ENCODE measurements at places on chromosomes 6 and 20. TPM values are rescaled to one million over a fixed set of nuclear protein-coding genes. Genes with fewer than 3 reads are reported as not detected.

- no peak for DNase-seq
- no peaks in the 10 kb centered on the region for H3K27me3 ChIP-seq
- no peak overlapping the region for H3K4me3 ChIP-seq
- no peak overlapping the region for H3K27ac ChIP-seq
- peaks cover 23% of the 10 kb centered on the region for H3K36me3 ChIP-seq
- peaks cover 11% of the 10 kb centered on the region for H3K4me1 ChIP-seq
Observed at GRCh38 chr6:89706121-89706520, 67.6 kb upstream of the LYRM2 start.

DNA sequence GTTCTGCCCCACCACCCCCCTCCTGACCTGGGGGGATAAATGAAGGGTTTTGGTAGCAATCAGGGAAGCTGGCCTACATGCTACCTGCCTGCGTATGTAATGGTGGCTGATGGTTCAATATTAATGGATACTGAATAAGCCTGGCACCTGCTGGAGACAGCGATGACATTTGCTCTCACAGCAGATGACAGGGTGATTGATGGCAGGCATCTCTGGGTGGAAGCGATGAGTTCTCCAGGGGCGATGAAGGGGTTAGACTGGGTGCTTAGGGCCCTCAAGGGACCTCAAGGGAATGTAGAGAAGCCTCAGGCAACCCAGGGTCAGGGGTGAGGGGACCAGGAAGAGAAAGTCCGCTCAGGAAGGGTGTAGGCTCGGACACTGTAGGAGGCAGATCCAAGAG lies 107.7 kb upstream of the MLN start:
- H3K4me3 ChIP-seq = no peak overlapping the region

TRIM40 gene
- total RNA-seq = not detected

FAM83D gene
- 12.6 TPM for total RNA-seq

DNA sequence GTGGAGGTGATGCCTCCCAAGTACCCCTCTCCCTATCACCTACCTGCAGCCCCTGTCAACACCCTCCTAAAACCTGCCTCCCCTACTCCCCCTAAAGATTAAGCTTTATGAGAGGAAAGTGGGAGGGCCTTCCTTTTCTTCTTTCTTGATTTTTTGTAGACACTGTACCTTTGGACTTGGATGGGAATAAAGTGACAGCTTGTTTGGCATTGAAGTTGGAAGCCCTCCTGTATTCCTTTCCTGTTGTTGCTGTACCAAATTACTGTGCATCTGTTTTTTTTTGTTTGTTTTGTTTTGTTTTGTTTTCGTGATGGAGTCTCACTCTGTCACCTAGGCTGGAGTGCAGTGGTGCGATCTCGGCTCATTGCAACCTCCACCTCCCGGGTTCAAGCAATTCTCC lies 99.3 kb upstream of the NFATC2 start:
- H3K4me1 ChIP-seq = no peaks in the 10 kb centered on the region
- H3K27ac ChIP-seq = peak overlapping the region; percentile 87
- no peaks in the 10 kb centered on the region for H3K27me3 ChIP-seq
- peaks cover 11% of the 10 kb centered on the region for H3K36me3 ChIP-seq
- no peak for DNase-seq

- no peak for DNase-seq
- H3K4me3 ChIP-seq = no peak overlapping the region
- H3K36me3 ChIP-seq = no peaks in the 10 kb centered on the region
- H3K4me1 ChIP-seq = no peaks in the 10 kb centered on the region
Observed at GRCh38 chr6:722608-723007, 29.7 kb upstream of the EXOC2 start.

FAM162B gene
- 2.5 TPM for total RNA-seq

DNA sequence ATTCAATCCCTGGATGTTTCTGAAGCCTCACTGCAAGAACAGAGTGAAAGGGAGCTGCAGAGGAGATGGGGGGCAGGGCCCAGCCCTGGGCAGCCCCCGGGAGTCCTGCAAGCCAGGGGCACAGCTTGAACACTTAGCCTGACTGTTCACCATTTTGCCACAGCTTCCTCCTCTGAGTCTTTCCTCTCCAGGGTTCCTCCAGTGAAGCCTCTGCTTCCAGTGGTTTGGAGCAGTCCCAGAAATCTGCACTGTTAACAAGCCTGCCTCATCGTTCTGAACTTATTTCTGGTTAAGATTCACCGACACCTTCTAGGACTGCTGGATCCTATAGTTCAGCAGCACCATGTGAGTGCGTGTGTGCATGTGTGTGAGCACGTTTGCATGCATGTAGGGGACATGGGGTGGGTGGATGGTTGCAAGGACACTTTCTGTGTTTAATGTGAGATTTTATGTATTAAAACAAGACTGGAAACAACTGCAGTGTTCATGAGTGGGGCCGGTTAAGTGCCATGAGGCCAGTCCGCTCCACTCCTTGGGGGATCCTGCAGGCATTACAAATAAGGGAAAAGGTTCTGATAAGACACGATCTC lies 24.6 kb downstream of the CEBPB start:
- H3K36me3 ChIP-seq = no peaks in the 10 kb centered on the region
- H3K4me1 ChIP-seq = peaks cover 36% of the 10 kb centered on the region
- H3K4me3 ChIP-seq = peak overlapping the region; percentile 2
- H3K27me3 ChIP-seq = no peaks in the 10 kb centered on the region
- H3K27ac ChIP-seq = peak overlapping the region; percentile 90

- peak; percentile 46 for DNase-seq
- H3K4me3 ChIP-seq = no peak overlapping the region
- peaks cover 1% of the 10 kb centered on the region for H3K36me3 ChIP-seq
- peaks cover 12% of the 10 kb centered on the region for H3K4me1 ChIP-seq
Observed at GRCh38 chr20:44733341-44734069, 12.2 kb upstream of the KCNK15 start.

DNA sequence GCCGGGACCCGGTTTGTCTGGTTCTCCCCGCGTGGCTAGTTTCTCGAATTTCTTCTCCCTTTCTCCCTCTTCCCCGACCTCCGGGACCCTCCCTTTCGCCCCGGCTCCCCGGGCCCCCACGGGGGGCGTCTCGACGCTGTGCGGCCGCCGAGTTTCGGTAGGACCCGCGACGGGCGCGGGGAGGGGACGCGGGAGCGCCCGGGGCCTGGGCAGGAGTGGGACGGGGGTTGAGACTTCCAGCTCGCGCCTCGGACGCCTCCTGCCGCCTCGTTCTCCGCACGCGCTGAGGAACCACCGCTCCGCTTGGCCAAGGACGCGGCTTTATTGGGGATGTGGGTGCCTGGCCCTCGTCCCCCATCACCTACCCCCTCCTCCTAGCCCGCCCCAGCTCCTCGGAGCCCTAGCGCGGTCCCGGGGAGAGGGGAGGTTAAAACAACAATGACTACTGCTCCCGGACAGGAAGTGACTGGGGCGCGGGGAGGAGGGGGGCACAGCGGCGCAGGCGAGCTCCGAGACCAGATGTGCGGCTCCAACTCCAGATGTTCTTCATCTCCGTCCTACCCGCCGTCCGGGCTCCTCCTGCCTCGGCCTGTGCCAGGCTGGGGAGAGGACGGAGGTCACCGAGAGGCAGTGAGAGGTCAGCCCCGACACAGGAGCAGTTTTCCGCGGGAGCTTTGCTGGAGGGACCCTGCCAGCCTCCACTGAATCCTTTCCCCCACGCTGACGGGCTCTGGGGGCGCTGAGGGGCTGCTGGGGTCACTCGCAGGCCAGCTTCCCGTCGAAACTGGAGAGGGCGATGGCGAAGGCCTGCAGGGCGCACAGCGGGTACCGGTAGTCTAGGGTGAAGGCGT lies 917 bp upstream of the TEAD3 start:
- peak; percentile 29 for DNase-seq
- H3K4me1 ChIP-seq = peaks cover 26% of the 10 kb centered on the region
- H3K4me3 ChIP-seq = peak overlapping the region; percentile 75
- H3K27me3 ChIP-seq = peaks cover 24% of the 10 kb centered on the region
- H3K27ac ChIP-seq = peak overlapping the region; percentile 93
- no peaks in the 10 kb centered on the region for H3K36me3 ChIP-seq

DNA sequence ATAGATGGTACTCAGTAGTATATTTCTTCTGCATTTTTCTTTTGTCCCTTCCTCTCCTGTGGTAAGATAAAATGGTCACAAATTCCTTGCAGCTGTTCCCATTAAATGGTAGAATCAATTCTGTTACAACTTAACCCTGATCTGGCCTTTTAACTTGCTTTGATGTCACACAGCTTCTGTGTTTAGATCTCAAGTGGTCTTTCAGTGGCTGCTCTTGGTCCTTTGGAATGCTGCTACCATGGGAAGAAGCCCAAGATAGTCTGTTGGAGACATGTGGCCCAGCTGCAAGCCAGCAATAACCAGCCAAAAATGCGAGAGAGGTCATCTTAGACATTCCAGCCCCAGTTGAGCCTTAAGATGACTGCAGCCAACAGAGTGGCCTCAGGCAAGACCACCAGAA lies 429.7 kb downstream of the KIF16B start:
- no peak for DNase-seq
- H3K4me3 ChIP-seq = no peak overlapping the region
- no peaks in the 10 kb centered on the region for H3K4me1 ChIP-seq

DNA sequence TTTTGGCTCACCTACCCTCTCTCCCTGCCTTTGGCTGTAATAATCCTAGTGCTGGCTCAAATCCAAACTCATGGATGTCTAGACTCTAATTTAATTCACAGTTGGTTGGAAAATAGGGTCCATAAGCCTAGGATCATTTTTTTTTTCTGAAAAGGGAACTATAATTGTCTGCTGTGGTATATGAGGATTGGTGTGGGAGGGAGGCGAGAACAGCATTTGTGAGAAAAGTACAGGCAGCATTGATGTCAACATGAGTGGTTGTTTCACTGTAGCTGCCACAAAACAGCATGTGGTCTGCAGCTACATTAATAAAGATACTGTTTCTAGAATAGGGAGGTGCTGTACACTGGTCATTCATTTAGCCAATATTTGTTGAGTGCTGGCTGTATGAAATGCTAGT lies 18.6 kb upstream of the POLR1H start:
- H3K4me3 ChIP-seq = no peak overlapping the region
- H3K27me3 ChIP-seq = no peaks in the 10 kb centered on the region
- H3K36me3 ChIP-seq = no peaks in the 10 kb centered on the region
- no peak for DNase-seq
- H3K27ac ChIP-seq = no peak overlapping the region

MCHR2 gene
- total RNA-seq = not detected

- H3K36me3 ChIP-seq = peaks cover 3% of the 10 kb centered on the region
- H3K4me1 ChIP-seq = peaks cover 46% of the 10 kb centered on the region
- no peak overlapping the region for H3K27ac ChIP-seq
- H3K27me3 ChIP-seq = no peaks in the 10 kb centered on the region
- no peak overlapping the region for H3K4me3 ChIP-seq
Observed at GRCh38 chr20:10553326-10553984, 118.3 kb downstream of the SLX4IP start.

DNA sequence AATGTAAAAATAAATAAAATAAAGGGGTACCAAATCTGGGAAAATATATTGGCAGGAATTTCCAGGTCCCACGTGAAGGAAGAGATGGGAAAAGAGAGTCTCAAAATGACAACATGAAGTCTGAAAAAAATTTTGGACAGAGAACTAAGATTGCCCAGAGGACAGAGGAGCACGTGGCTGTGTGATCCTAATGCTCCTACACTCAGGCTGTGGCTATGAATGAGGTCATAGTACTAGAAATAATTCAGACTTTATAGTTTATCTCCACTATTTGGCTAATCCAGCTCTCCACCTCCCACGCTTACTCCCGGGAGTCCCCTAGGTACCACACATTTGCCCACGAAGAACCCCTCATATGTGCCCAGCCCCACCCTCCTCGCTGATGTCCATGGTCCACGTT lies 42.8 kb upstream of the STMND1 start:
- no peak overlapping the region for H3K4me3 ChIP-seq
- peaks cover 3% of the 10 kb centered on the region for H3K27me3 ChIP-seq
- no peaks in the 10 kb centered on the region for H3K36me3 ChIP-seq
- no peak overlapping the region for H3K27ac ChIP-seq
- no peaks in the 10 kb centered on the region for H3K4me1 ChIP-seq

ILRUN gene
- total RNA-seq = 55.2 TPM

- H3K4me3 ChIP-seq = no peak overlapping the region
- peaks cover 18% of the 10 kb centered on the region for H3K4me1 ChIP-seq
- no peak overlapping the region for H3K27ac ChIP-seq
- H3K27me3 ChIP-seq = no peaks in the 10 kb centered on the region
- no peaks in the 10 kb centered on the region for H3K36me3 ChIP-seq
Observed at GRCh38 chr20:15440049-15440820, 1102.8 kb upstream of the FLRT3 start.

DNA sequence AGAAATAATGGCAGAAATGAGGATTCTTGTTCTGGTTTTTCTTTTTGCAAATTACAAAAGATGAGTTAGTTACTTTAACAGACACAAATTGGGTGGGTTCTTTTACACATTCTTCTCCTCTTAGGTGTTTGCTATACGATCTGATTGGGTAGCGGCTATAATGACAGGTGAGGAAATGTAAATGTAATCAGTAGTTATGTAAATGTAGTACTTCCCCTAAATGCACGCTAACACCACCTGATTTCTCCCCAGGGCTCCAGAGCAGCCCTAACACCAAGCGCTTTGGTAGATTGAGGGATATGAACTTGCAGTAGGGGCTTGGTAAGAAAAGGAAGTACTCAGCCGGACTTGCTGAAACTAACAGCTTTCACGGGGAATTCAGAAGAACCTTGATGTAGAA lies 499.4 kb upstream of the NOX3 start:
- peaks cover 5% of the 10 kb centered on the region for H3K4me1 ChIP-seq
- H3K27ac ChIP-seq = no peak overlapping the region
- peaks cover 5% of the 10 kb centered on the region for H3K27me3 ChIP-seq
- H3K36me3 ChIP-seq = no peaks in the 10 kb centered on the region

ALDH5A1 gene
- total RNA-seq = 14.6 TPM

DNA sequence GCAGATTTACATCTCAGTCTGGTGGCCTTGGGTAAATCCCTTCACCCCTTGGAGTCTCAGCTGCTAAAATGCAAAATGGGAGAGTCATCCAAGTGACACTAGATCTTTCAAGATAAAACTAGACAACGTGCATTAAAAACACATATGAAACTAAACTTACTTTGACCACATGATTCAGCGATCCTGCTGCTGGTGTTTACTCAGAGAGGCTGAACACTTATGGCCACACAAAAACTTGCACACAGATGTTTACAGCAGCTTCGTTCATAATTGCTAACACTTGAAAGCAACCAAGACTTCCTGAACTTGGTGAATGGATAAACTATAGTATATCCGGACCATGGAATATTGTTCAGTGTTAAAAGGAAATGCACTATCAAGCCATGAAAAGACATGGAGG lies 55.3 kb upstream of the GPR6 start:
- DNase-seq = no peak
- no peaks in the 10 kb centered on the region for H3K36me3 ChIP-seq
- no peak overlapping the region for H3K4me3 ChIP-seq

CDH22 gene
- 0.20 TPM for total RNA-seq

DNA sequence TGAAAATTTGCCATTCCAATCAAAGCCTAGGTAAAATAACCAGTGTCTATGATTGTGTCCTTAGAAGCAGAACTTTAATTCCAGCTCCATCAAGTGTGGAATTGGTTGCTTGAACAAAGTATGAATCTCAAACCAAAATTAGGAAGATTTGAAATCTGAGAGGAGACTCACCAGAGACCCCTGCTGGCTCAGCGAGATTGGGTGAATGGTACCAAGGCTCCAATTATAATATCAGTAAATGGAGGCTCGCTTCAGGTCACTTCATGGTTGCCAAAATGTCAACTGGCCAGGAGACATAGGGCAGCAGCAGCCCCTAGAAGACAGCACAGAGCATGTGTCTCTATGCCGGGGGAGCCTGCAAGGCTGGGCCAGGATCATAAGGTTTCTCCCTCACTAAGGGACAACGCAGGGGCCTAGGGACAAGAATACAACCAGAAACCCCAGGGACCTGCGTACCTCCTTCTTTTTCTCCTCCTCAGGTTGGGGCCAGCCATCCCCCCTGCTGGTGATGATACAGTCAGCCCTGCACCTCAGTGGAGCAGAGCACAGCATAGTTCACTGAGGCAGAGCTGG lies 14.0 kb downstream of the RBL1 start:
- no peaks in the 10 kb centered on the region for H3K4me1 ChIP-seq
- H3K4me3 ChIP-seq = no peak overlapping the region
- no peak for DNase-seq
- H3K27ac ChIP-seq = no peak overlapping the region
- no peaks in the 10 kb centered on the region for H3K27me3 ChIP-seq
